ENCODE measurements at places on chromosomes 5 and 9. TPM values are rescaled to one million over a fixed set of nuclear protein-coding genes. Genes with fewer than 3 reads are reported as not detected.

UGT3A2 gene
- total RNA-seq: not detected

ACOT12 gene
- not detected for total RNA-seq

SPINK7 gene
- total RNA-seq: not detected

GPR150 gene
- total RNA-seq: 0.43 TPM

NR5A1 gene
- not detected for total RNA-seq

FOXD1 gene
- 6.1 TPM for total RNA-seq

KIF4B gene
- total RNA-seq: not detected

ABLIM3 gene
- total RNA-seq: 32.8 TPM

CA9 gene
- under 0.01 TPM for total RNA-seq

IRX2 gene
- total RNA-seq: 3.0 TPM

AK1 gene
- total RNA-seq: 37.1 TPM

C5orf46 gene
- 4.8 TPM for total RNA-seq

PCDHB7 gene
- under 0.01 TPM for total RNA-seq

STPG3 gene
- not detected for total RNA-seq

CTXN3 gene
- not detected for total RNA-seq

CDKN2B-AS1 gene
- 9.5 TPM for total RNA-seq

SUSD3 gene
- total RNA-seq: 3.2 TPM

CCDC187 gene
- under 0.01 TPM for total RNA-seq

ORM2 gene
- total RNA-seq: not detected

TUSC1 gene
- total RNA-seq: 12.2 TPM

SPINK6 gene
- not detected for total RNA-seq
